ENCODE measurements at places on chromosomes 7 and 10.

DNA sequence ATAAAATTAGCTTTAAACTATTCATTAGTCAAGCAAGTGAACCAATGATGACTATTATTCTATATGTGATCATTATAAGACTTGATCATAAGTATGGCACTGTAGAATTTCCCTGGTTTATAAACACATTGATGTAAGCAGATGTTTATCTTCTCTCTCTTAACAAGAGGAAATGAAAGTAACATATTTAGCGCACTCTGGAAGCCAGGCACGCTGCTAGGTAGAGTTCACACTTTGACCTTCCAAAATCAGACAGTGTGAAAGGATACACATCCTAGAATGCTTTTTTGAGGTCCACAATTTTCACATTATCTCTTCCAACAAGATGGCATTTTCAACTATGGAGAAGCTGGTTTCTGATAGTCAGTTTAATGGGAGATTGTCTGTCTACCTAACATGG is 529.4 kb upstream of the IGFBP3 start:
- no peak for DNase-seq

DNA sequence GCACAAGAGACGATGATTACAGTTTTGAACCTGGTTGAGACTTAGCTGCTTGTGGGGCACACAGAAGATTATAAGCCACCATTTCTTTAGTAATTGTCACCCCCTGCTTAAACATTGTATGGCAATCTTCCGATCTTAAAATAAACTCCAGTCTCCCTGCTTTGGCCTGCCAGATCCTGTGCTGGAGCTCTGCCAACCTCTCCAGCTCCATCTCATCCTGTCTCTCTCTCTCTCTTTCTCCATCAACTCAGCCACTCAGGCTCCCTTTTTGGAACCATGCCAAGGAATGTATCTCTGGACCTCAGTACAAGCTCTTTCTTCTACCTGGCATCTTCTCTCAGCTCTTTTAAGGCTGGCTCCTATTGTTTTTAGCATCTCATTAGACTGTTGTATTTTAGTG is 1053.2 kb downstream of the REEP3 start:
- DNase-seq, result no peak

DNA sequence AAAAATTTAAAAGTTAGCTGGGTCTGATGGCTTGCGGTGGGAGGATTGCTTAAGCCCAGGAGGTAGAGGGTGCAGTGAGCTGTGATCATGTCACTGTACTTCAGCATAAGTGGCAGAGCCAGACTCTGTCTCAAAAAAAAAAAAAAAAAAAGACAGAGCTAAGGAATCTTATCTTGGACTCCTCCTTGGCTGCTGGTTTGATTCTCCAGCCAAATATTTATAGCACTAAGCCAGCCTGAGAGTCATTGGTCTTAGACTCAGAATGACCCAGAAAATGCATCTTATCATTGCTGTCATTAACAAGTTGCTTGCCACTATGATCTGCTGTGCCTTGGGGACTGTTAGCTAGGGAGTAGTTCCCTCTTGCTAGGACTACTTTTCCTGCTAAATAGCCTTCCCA is 164.7 kb downstream of the GNAT3 start:
- no peak for DNase-seq

DNA sequence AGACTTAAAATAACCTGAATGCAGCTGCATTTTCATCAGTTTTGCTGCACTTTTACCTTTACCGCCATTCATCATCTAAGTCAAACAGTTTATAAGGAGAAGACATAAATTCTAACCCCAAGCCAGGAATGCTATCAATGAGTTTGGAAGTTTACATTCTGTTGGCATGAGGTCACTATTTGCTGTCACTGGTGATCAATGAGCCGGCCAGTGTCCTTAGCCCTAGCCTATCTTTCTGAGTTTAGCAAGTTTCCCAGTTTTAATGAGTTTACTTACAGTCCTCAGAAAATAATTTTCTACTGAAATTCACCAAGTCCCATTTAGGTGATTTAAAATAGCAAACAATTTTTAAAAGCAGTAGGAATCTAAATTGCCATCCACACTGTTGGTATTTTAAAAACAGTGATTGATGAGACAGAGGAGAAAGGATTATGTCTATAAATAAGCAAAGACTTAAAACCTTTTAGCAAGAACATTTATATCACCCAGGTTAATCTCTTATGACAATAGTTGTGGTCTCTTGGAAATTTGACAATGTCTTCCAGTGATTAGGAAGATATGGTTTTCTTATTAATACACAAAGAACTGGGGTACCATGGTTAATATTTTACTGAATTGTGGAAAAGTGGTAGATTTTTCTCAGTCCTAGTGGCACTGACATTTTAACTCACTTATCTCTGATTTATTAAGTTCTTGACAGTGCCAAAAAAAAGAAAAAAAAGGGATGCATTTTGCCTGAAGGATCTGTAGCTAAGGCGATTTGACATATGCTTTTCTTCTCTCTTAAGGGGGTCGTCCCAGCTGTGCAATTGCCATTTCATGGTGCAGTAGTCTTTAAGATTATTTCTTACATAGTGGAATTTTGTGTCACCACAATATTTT is 443.4 kb upstream of the ANKRD30A start:
- DNase-seq, result no peak

DNA sequence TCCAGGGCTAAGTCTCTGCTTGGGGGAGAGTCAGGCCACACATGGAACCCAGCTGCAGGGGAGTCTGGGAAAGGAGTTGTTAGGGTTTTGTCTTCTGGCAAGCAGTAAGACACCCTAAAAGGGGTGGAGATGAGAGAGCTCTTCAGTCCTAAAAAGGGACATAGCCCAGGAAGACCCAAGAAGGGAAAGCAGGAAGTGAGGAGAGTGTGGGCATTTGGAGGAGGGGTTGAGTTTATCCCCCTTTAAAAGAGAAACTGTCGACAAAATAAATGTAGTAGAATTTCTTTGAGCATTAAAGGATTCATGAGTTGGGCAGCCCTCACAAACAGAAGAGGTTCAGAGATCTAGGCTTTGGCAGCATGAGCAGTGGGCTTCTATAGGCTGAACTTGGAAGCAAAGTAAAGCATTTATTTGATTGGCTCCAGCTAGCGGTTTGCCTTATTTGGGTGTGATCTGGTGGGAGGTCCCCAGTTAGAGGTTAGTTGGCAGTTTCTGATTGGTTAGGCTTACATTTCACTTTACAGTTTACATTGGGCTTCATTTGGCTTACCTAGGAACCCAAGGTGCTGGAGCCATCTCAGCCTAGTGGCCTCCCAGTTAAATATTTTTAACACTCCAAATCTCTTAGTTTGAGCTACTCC is 246.7 kb downstream of the CAMK1D start:
- no peak for DNase-seq

GRCh38 chr7:137981668-137982067 is 20.2 kb downstream of the CREB3L2 start:
- no peak for DNase-seq

- no peak for DNase-seq
Observed at GRCh38 chr10:79067241-79068202, 1.2 kb upstream of the ZMIZ1 start.

DNA sequence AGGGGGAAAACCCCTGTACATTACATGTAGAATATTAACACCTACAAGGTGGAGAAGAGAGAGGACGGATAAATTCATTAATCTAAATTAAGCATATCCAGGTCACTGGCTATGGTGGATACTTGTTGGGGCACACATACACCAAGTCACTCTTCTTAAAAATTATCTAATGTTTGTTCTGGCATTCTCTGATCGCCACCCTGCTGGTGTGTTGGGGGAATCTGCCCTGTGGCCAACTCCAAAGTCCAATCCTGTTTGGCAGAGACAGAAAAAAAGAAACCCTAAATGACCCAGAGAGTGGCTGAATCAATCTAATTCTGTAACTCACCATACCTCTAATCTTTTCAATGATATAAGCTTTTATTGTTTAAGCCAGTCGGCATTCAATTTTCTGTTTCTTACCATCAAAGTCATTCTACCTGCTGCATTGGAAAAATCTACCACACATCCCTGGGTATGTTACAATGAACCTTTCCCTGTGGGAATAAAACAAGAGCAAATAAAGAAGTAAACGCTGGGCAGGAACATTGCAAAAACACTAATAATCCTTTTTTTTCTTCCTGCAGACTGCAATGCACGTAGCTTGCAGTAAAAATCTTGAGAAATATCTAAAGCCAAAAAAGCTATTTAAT is 34.2 kb downstream of the ELMO1 start:
- DNase-seq, result no peak

DNA sequence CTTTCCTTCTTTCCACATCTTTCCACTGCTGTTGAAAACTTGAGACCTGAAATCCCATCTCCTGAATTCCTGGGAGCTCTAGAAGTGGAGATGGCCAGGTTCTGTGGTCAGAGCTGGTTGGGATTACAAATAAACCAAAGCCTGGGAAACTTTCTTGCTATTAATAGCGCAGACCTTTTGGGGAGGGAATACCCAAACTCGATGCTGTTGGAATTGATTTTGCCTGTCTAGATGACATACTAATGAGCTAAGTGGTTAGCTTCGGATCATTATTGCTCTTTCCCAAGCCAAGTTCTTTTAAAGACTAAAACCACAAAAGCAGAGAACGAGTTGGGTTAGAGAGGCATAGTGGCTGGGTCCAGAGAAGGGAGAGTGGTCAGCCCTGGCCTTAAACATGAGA is 76.6 kb downstream of the TCF7L2 start:
- DNase-seq, result no peak

DNA sequence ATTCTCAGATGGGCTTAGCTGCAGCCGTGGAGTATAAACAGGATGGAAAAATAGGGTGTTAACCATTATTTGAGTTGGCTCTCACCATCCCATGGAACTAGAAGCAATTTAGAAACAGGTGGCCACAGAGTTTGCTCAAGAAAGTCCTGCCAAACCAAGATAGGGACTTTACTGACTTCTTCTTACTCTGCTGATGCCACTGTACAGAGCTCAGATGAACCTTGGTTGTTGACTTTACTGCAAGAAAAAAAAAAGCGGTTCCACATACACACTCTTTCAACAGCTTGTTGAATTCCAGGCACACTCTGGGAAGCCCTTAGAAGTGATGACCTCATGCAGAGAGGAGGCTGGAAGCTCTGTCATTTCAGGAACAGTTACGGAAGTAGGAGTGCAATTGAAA is 753.4 kb downstream of the NRG3 start:
- no peak for DNase-seq

DNA sequence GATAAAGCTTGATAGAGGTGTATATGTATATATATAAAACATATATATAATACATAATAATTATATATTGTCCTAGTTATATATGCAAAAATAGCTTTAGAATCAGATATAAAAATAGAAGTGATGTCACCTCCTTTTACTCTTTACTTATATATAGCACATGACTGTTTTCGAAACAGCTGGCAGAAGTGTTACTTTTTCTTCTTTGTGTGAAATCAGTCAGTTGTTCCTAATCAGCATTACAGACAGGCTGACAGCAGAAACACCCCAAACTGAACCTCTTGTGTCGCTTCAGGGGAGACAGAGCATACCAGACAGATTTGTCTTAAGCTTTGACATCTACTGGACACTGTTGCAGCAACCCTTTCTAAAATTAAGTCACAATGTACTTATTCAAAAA is 684.9 kb upstream of the CELF2 start:
- DNase-seq, result no peak

All from cortex of kidney (tissue), 1 donor.